ENCODE measurements at places on chromosomes 1 and 21.
A peak's percentile ranks its signal among the peaks of the same experiment; 100 is the strongest.

DNA sequence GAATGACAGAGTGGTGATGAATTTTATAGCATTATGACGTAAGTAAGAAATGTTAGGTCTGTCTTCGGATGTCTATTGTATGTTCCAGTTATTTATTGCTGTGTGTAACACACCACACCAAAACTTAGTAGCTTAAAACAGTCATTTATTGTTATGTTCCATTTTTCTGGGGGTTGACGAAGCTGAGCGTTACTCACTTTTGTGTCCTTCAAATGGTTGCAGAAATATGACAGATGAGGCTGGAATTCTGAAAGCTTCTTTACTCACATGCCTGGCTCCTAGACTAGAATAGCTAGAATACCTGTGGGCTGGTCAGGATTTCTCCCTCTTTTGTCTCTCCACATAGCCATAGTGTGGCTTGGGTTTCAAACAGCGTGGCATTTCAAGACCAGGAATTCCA, 62.1 kb upstream of the S1PR1 start:
- DNase-seq: no peak

DNA sequence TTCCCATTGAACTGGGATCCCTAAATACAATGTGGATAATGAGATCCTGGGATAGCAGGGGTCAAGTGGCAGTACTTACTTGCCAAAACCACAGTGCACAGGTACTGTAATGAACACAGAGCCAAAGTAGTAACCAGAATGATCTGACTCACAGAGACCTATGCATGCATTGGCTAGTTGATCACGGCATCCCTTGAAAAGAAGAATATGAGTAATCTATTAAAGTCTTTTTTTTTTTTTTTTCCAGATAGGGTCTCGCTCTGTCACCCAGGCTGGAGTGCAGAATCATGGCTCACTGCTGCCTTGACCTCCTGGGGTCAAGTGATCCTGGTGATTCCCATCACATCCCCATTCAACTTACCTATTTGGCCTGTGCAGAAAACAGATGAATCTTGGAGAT, 29.4 kb upstream of the EIF4G3 start:
- DNase-seq: no peak

DNA sequence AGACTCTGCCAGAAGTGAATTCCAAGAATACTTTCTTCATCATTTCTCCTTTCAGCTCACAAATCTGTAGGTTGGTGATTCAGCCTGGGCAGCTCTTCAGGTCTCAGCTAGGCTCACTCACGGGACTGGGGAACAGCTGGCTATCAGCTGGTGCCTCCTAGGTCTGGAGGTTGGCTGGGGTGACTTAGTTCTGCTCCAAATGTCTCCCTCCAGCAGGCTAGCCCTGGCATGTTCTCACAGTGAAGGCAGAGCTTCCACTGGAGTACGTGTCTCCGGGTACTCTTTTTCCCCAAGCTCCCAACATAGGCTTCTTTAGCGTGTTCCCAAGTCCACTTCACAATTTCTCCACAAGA, 12.5 kb upstream of the VAMP4 start:
- no peak for DNase-seq

DNA sequence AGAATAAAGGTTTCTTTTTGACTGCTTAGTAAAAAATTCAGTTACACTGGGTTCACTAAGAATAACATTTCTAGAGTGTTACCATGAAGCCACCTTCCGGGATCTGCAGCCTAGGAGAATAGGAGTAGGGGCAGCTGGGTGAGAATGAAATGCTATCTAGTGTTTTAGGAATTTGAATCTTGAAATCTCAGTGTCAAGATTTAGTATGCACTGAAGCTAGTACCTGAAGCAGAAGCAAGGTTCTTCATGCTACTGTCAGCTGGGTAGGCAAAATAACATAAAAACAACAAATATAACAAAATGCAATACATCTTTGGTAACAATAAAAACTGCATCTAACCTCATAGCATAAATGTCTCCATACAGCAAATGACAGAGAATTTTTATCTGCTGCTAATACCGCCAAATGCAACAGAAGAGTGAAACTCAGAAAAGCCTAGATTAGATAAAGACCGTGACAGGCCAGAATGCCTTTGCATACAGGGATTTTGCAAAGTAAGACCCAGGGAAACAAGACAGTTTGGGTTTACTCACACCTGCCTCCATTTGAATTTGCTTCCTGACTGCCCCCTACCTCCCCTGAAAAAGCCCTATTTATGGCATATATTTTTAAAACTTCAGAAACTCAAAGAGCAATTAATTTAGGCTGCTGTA, 58.2 kb downstream of the GADD45A start:
- no peak for DNase-seq

- no peak for DNase-seq
Observed at GRCh38 chr1:74343216-74343615, 108.0 kb downstream of the TNNI3K start.

DNA sequence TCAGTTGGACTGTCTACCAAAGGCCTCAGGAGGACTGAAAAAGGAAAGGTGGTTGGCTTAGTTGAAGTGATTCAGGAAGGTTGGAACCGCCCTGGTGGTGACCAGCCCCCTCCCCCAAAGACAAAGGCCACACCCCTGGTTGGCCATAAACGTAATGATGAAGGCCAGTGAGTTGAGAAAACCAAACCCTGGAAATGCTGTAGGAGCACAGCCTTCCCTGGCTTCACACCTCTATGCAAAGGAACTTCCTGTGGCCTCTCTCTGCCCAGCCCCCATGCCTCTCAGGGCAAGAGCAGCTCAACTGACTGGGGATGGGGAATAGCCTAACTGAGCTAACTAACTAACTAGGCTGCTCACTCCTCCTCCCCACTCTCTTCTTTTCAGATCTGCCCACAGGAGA, 90.4 kb downstream of the NPHP4 start:
- no peak for DNase-seq

DNA sequence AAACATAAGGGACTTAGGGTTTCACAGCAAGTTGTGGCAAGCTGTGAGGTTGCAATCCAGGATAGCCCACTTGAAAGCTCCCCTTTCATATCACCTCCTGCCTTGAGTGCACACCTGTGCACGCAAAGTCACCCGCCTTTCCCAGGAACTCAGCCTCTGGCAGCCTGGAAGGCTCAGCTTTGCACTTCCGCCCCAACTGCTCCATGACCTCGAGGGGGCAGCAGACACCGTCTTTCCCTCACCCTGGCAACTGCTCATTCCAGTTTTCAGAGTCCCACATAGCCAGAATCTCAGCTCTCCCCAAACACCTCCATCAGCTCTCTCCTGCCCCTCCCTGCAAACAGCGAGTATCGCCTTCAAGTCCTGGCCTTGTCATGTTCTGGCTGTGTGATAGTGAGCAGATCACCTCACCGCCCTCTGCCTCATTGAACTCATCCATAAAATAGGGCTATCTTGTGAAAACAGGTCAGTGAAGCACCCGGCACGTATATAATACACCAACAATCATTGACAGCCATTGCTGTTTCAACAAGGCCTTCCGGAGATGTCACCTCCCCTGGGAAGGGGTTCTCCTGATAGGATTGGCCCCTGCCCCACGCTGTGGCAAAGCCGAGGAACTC, 32.2 kb upstream of the EPB41 start:
- peak; percentile 78 for DNase-seq

DNA sequence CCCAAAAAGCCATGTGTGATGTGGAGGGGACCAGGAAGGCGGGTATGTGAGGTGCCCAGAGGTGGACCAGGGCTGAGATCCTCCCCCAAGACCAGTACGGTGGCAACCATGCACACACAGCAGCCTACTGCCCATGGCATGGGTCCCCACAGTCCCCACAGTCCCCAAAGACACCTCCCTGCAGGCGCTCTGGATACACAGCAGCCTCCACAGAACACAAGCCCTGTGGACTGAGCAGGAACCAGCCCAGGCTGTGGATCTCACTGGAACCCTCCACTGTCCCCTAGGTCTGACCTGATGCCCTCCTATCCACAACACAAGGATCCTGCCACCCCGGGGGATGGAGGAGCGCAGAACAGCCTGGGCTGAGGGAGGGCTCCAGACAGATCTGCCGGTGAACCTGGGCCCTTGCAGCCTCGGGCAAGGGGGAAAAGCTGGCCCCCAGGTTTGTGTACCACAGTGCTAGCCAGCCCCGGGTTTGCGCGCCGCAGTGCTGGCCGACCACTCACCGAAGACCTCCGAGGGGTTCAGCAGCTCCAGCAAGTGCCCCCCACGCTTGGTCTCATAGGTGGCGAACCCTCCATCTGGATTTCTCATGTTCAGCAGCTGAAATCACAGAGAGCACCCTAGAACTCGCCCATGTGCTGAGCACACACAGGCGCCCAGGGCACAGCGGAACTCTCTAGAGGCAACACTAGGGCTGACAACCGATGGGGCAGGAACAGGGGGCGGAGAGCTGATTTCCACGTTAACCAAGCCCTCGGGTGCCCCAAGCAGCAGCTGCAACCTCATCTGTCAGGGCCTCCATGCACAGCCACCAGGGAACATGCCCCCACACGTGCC, 22.1 kb upstream of the SPATC1L start:
- DNase-seq: no peak

DNA sequence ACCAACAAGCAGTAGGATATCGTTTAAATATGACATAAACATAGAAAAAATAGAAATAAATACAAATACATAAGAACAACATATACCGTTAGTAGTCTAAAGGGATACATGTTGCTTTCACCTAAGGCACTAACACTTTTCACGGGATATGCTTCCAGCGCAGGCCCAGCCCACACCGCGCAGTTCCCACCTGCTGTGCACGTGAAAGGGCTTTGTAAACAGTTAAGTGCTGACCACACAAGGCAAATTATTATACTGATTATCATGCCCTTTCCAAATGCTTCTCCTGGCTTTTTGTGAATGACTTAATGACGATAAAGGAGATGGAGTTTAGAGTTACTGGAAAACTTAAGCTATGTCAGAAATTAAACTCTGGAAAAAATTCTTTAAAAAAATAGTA, 11.3 kb upstream of the IL22RA1 start:
- no peak for DNase-seq

GRCh38 chr1:89295187-89295586, 22.5 kb upstream of the GBP5 start:
- DNase-seq: peak; percentile 56

- DNase-seq: peak; percentile 13
Observed at GRCh38 chr1:159829273-159829634, 2.6 kb downstream of the SLAMF8 start.

DNA sequence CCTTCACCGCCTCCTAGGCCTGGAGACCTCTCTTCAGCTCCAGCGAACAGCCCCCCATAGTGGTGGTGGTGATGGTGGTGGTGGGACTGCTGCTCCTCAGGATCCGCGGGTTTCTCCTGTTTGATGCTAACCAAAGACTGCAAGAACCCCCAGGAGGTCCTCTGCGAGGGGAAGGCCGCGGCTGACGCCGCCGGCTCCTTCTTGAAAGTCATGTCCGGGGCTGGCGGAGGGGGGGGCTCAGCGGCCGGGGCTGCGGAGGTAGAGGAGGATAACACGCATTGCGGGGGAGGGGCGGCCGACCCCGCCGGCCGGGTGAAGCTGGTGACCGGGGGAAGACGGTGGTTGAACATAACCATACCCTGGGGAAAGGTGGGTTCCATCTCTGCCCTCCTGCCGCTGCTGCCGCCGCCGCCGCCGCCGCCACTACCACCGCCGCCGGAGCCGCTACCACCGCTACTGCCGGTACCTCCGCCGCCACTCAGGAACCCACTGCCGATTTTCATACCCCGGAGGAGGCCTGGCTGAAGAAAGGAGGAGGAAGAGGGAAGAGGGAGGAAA, 554 bp downstream of the ZNF281 start:
- DNase-seq: peak; percentile 11

DNA sequence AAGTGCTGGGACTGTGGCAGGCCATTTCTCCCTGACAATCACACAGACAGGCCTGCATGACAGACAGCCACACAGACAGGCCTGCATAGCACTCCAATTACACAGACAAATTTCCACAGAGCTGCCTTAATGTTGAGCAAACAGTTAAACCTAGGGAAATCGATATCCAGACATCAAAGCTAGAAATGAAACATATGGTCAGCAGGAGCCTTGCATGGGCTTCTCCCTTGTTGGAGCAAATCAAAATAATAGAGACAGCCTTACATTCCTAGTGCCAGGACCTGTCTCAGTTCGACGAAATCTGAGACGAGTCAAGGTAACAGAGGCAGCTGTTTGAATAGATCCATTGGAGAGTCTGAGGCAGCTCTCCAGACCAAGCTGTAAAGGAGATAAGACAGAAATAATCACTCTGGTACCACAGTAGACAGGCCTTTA, 42.4 kb downstream of the OLFML3 start:
- DNase-seq: no peak

GRCh38 chr1:107807855-107808254, 157.1 kb downstream of the VAV3 start:
- no peak for DNase-seq

DNA sequence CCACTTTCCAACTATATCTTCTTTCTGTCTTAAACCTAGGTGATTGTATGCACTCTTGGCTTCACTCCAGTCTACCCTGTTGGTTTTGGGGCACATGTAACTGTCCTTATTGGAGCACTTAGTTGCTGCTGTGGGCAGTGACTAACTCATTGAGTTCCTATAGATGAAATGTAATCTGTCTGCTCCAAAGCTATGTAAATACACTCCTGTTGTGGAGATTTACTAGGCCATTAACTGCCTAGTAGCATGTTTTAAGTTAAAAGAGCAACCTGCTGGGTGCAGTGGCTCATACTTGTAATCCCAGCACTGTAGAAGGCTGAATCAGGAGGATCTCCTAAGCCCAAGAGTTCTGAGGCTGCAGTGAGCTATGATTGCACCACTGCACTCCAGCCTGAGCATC, 137.6 kb downstream of the ZMYM4 start:
- no peak for DNase-seq

GRCh38 chr1:154391086-154391770, 13.9 kb upstream of the IL6R start:
- DNase-seq: no peak

GRCh38 chr1:143691400-143691891, 280.3 kb downstream of the FAM72C start:
- no peak for DNase-seq

GRCh38 chr1:234620272-234621126, 10.5 kb upstream of the IRF2BP2 start:
- DNase-seq: no peak

GRCh38 chr21:46567348-46567747, 37.5 kb downstream of the S100B start:
- no peak for DNase-seq

- no peak for DNase-seq
Observed at GRCh38 chr1:47872886-47873285, 124.3 kb downstream of the TRABD2B start.

DNA sequence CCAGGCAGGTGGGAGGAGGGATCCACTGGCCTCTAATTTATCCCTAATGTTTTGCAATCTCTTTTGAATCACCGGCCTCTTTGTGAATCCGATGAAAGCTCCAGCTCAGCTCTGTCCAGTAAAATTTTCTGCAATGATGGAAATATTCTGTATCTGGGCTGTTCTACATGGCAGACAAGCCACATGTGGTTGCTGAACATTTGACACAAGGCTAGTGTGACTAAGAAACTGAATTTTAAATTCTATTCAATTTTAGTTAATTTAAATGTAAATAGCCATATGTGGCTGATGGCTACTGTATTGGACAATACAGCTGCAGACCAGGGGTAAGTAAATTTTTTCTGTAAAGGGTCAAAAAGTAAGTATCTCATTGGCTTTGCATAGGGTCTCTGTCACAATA, 135.1 kb downstream of the CSMD2 start:
- DNase-seq: no peak
